ENCODE measurements at places on chromosomes 3 and 15. TPM values are rescaled to one million over a fixed set of nuclear protein-coding genes. Genes with fewer than 3 reads are reported as not detected.

DNA sequence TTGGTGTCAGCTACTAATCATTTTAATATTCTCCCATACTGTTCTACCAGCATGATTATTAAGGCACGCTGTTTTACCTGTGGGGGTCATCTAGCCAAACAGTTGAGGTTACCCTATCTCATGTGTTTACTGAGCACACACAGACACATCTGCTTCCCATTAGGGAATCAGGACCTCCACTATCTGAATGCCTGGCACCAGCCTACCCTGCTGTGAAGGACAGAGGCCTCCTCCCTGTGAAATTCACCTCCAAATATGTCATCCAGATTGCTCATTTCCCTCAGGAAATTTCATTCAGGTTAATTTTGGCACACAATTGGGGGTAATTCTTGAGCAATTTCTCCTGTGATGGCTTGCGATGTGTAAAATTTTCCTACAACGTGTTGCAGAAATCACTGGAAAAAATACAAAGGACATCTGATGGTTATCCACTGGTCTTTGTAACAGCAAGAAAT, 155.6 kb upstream of the NR2E3 start:
- H3K36me3 ChIP-seq, result no peaks in the 10 kb centered on the region
- H3K4me3 ChIP-seq, result no peak overlapping the region
- no peaks in the 10 kb centered on the region for H3K4me1 ChIP-seq
- H3K27me3 ChIP-seq, result no peaks in the 10 kb centered on the region
- H3K27ac ChIP-seq, result no peak overlapping the region

- no peak overlapping the region for H3K27ac ChIP-seq
- no peak for DNase-seq
- H3K27me3 ChIP-seq, result no peaks in the 10 kb centered on the region
These were observed 8.6 kb upstream of the IL20RB start for GRCh38 chr3:136949146-136949545.

DNA sequence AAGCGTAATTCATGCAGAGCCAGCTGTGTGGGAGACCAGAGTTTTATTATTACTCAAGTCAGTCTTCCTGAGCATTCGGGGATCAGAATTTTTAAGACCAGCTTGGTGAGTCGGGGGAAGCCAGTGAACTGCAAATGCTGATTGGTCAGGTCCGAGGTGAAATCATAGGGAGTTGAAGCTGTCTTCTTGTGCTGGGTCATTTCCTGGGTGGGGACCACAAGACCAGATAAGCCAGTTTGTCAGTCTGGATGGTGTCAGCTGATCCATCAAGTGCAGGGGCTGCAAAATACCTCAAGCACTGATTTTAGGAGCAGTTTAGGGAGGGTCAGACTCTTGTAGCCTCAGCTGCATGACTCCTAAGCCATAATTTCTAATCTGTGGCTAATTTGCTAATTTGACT, 228.1 kb upstream of the ATP10A start:
- no peaks in the 10 kb centered on the region for H3K4me1 ChIP-seq
- DNase-seq, result no peak
- H3K4me3 ChIP-seq, result no peak overlapping the region
- no peak overlapping the region for H3K27ac ChIP-seq

Gene ZNF639
- 62.2 TPM for total RNA-seq

GRCh38 chr3:184417619-184418327, 37.9 kb downstream of the CHRD start:
- H3K27me3 ChIP-seq, result no peaks in the 10 kb centered on the region
- no peaks in the 10 kb centered on the region for H3K4me1 ChIP-seq
- H3K4me3 ChIP-seq, result no peak overlapping the region
- no peaks in the 10 kb centered on the region for H3K36me3 ChIP-seq
- DNase-seq, result no peak

GRCh38 chr15:97968380-97968779, 7.9 kb downstream of the ARRDC4 start:
- no peak overlapping the region for H3K27ac ChIP-seq
- no peaks in the 10 kb centered on the region for H3K27me3 ChIP-seq
